ENCODE measurements at places on chromosomes 4 and X.

DNA sequence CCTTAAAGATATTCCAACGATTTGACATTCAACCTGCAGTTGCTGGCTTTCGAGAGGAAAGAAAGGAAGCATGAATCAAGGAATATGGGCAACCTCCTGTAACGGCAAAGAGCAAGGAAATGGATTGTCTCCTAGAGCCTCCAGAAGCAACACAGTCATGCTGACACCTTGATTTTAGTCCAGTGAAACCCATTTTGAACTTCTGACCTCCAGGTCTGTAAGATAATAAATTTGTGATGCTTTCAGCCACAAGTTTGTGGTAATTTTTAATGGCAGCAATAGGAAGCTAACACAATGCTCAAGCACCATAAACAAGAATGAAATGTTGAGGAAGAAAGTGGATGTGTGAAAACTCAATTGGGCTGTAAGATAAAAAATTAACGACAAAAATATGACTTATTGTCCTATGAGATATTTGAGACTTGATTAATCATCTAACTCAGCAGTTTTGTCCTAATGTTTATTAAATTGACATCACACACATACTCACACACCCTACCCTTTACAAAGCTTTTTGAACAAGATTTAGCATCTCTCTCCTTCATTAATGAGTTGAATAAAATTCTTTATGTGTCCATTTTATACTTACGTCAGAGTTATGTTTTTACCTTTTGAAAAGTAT, 857.2 kb upstream of the INTU start:
- no peak for DNase-seq

- no peak for DNase-seq
Measured at GRCh38 chr4:185524888-185525863, 10.1 kb downstream of the PDLIM3 start.

- no peak for DNase-seq
Measured at GRCh38 chrX:57901466-57901865, 8.8 kb downstream of the ZXDA start.

- no peak for DNase-seq
Measured at GRCh38 chr4:102420563-102421398, 75.5 kb upstream of the SLC39A8 start.

DNA sequence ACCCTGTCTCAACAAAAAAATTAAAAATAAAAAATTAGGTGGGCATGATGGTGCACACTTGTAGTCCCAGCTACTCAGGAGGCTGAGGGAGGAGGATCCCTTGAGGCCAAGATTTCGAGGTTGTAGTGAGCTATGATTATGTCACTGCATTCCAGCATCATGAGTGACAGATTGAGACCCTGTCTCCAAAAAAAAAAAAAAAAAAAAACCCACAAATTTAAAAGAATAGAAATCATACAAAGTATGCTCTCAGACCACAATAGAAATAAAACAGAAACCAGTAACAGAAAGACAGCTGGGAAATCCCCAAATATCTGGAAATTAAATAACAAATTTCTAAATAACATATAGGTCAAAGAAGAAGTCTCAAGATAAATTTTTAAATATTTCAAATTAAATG, 81.0 kb upstream of the HUWE1 start:
- DNase-seq, result no peak

GRCh38 chr4:111108153-111108552, 485.3 kb upstream of the PITX2 start:
- DNase-seq, result no peak

- DNase-seq, result no peak
Measured at GRCh38 chr4:111393781-111394180, 751.5 kb upstream of the FAM241A start.

GRCh38 chrX:53471346-53471745, 37.2 kb upstream of the HSD17B10 start:
- DNase-seq, result no peak

All from KG1 (cell line).